ENCODE measurements at places on chromosomes 4 and X.

GRCh38 chr4:138981930-138982390, 33.6 kb upstream of the NOCT start:
- no peak for DNase-seq

DNA sequence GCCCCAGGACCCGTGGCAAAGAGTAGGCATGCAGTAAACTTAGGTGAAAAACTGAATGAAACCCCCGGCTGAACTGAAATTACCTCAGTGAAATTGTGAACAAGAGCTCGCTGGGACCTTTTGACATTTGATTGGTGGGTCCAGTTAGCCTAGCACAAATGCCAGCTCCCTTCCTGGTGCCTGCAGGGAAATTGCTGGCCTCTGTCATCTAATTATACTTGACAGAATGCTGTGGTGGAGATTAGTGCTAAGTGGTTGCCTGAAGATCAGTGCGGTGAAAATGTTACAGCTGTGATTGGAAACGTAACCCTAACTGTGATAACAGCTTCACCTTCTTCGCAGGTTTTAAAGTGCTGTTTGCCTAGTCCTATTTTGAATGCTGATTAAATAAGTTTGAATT, 43.0 kb downstream of the ADD1 start:
- no peak for DNase-seq

DNA sequence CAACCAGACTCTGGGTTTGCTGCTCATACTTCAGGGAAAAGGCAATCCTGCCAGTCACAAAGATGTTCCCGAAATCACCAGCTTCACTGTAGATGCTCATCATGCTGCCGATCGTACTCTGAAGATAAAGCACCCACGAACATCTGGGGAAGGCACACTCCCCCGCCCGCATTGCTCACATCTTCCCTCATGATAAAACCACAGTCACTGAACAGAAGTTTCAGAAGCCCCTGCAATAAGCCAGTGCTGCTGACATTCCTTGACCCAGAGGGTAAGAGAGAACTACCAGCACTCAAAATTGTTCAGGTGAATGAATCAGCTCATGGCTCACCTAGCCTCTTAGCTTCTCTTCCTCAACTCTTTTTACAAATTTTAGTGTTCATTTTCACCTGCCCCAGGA, 43.1 kb downstream of the SRPX2 start:
- no peak for DNase-seq

- DNase-seq = no peak
These were observed 10.9 kb downstream of the SH3D19 start for GRCh38 chr4:151314479-151314878.

GRCh38 chr4:173932701-173933100, 350.8 kb downstream of the FBXO8 start:
- DNase-seq = no peak

GRCh38 chr4:157792716-157793115, 380.1 kb downstream of the GASK1B start:
- no peak for DNase-seq

DNA sequence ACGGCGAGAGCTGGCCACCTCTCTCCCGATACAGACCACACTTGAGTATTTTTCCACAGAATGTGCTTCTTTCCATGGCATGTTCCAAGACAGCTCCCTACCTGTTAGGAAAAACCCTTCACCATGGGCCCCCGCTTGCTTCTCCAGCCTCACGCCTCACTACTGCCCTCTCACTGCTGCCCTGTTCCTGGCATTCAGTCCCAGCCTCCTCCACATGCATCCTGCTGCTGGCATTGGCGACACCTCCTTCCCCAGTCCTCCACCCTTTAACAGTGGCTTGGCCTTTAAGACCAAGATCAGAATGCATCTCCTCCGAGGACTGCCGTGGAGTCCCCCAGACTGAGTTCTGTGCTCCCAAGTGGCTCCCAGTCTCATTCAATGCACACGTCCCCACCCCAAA, 10.7 kb downstream of the PNMA6F start:
- no peak for DNase-seq

DNA sequence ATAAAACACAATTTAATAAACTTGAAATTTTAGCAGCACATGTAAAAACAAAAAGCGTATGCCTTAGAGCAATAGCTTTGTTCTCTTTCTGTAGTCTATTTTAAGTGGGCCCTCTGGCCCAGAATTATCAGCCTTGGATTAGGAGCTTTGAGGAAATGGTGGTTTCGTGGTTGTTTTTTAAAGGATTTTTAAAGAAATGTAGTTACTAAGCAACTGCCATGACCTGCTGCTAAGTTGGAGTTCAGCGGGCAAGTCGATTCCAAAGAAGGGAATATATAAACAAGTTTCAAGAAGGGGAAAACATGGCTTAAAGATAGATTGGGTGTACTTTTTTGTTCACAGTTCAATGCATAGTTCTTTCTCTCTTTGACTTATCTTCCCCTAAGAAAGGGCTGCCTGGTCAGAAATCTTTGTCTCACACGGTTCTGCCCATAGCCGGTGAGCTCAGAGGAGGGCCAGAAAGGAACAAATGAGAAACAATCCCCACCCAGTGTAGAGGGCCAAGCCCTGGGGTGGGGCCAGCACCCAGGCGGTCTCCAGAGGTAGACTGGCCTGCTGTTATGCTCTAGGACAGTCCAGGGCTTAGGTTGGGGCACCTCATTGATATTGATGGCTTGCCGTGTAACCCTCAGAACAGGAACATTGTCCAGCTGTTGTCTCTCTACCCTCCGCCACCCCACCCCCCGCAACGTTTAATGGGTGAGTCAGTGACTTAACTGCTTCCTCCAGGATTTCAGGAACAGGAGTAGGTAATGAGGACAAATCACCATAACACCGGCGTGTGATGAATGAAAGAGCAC, 32.5 kb downstream of the DLG3 start:
- no peak for DNase-seq

- DNase-seq = no peak
These were observed 651.8 kb downstream of the C4orf33 start for GRCh38 chr4:129747756-129748155.

DNA sequence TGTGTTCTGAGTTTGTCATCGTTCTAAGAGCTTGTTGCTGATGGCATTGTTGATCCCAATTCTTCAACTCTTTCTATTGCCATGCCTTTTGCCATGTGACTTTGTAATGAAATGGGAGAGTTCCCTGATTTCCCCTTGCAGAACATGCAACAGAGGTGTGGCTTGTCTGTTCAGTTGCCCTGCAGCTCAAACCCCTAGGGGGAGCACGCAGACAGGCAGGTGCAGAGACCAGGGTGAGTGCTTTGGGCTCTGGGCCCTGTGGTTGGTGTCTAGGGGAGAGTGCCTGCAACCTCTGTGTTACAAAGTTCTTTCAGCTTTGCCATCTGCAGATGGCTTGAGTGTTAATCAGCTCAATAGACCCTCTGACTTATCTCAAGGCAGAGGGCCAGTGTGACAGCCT, 332.7 kb downstream of the MID1IP1 start:
- DNase-seq = no peak

Measured in cerebellar nuclear complex (tissue), 1 donor.